ENCODE measurements at places on chromosomes 2 and 18.

DNA sequence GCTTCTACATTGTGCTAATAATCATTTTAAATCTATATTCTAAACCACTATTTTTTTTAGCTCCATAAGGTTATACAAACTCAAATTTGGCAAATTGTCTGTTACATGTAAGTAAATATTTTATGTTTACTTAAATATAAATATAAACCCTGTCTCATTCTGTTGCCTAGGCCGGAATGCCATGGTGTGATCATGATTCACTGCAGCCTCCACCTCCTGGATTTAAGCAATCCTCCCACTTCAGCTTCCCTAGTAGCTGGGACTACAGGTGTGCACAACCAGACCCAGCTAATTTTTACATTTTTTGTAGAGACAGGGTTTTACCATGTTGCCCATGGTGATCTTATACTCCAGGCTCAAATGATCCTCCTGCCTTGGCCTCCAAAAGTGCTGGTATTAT, 124.7 kb downstream of the MEIS1 start:
- no peak for DNase-seq

DNA sequence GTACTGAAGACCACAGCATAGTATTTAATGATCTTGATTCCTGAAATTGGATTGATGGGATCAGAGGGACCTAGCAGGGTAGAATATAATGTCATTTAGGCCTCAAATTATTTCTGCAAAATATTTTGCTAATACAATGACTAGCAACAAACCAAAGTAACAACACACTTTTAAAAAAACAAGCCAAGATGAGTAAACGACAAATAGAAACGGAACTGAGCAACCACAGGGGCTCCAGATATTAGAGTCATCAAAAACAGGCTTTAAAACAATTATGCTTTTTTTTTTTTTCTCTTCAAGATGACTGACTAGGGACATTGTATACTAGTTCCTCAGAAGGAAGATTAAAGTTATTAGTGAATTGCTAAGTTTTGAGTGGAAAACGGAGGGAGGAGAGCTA, 447.1 kb upstream of the MMADHC start:
- DNase-seq, result no peak

- DNase-seq, result no peak
Observed at GRCh38 chr2:112583497-112584133, 794 bp upstream of the CHCHD5 start.

- DNase-seq, result no peak
Observed at GRCh38 chr18:3148930-3149535, 70.7 kb downstream of the MYOM1 start.

- DNase-seq, result no peak
Observed at GRCh38 chr2:163625632-163626031, 110.2 kb downstream of the FIGN start.

DNA sequence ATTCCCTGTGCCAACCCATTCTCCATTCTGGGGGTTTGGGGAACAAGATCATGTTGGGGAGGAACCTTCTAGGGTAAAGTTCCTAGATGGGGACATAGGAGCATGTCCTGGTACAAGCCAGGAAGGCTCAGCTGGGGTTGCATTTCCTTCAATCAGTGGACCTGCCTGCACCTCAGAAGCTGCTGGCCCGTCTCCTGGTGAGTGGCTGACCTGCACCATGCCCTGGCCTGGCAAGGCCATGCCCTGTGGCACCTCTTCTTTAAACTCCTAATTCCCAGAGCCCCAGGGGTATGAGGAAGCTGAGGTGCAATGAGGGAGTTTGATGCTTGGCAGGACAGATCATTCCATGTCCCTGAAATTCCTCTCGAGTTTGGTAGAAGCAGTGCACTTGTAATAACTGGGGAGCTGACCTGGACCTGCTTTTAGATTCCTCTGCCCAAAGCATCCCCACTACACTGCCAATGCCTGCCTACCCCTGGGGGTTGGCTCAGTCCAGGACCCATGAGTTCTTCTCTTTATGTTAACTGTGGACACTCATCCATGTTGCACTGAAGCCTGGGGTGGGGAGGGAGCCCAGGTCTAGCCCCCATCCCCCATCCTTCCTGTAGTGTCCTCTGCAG, 25.3 kb downstream of the MROH2A start:
- no peak for DNase-seq

- DNase-seq, result no peak
Observed at GRCh38 chr18:64037812-64038414, 68.0 kb downstream of the SERPINB8 start.

Measured in stimulated activated CD4-positive, alpha-beta T cell treated with anti-CD3 and anti-CD28 coated beads, Interleukin-1b, Interleukin-23, amount 100 ng/mL, for 4 hours (primary cell).